ENCODE measurements at places on chromosomes 2 and 18. TPM values are rescaled to one million over a fixed set of nuclear protein-coding genes. Genes with fewer than 3 reads are reported as not detected.

DNA sequence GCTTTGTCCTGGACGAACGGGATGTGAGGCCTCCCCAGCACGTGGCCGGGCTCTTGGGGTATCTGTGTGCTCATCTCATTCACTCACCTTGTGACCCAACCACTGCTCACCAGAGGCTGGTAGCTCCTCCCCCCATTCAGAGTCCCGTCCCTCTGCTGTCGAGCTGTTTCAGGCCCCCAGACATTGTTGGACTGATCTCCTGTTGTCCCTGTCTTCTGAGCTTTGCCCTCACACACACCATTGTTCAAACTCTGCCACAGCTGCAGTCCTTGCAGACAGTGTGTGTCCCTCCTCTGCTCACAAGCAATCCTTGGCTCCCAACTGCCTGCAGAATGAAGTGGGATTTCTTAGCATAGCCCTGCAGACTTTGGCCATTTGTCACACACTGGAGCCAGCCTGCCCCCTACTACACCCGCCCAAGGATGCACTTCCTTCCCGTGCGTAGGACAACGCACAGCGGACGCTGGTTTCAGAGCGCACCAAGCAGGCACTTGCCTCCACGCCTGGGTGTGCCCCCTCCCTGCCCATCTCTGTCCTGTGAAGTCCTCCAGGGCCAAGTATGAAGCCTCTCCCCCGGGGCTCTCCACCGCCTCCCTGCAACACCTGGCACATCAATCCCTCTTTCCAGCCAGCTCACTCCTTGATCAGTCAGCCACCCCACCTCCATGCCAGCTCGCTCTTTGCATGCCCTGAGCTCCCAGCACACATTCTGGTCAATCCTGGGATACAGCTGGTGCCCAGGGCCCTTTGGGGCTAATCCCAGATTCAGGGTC lies 16.5 kb upstream of the PRLH start:
- H3K4me3 ChIP-seq = no peak overlapping the region
- H3K4me1 ChIP-seq = no peaks in the 10 kb centered on the region
- H3K27me3 ChIP-seq = no peaks in the 10 kb centered on the region
- no peak for DNase-seq
- no peaks in the 10 kb centered on the region for H3K36me3 ChIP-seq

The SNRPD1 gene
- 24.5 TPM for total RNA-seq

GRCh38 chr2:128270672-128271596 lies 47.7 kb downstream of the HS6ST1 start:
- H3K27ac ChIP-seq = no peak overlapping the region
- H3K4me1 ChIP-seq = peaks cover 9% of the 10 kb centered on the region
- H3K36me3 ChIP-seq = no peaks in the 10 kb centered on the region
- H3K27me3 ChIP-seq = no peaks in the 10 kb centered on the region
- H3K4me3 ChIP-seq = no peak overlapping the region

DNA sequence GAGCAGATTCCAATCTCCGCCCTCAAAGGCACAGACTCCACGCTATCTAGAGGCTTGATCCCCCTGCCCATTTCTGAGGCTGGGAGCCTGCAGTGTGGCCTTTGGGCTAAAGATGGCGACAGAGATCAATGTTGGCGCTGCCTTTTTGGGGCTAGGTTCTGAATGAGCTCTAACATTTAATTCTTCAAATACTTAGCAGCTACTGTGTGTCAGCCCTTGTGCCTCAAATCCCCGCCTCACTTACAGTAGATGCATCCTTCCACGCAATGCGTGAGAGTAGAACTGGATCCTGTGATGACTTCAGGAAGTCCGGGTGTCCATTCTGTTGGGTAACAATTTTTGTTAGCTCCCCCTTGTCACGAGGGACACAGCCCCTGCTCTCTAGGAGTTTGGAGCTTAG lies 12.4 kb downstream of the IL1F10 start:
- H3K36me3 ChIP-seq = no peaks in the 10 kb centered on the region
- no peak overlapping the region for H3K27ac ChIP-seq
- no peaks in the 10 kb centered on the region for H3K27me3 ChIP-seq

The SLC14A1 gene
- total RNA-seq = 3.6 TPM

The ZSWIM2 gene
- total RNA-seq = not detected

The DOK6 gene
- not detected for total RNA-seq

- DNase-seq = no peak
- no peaks in the 10 kb centered on the region for H3K36me3 ChIP-seq
- H3K4me3 ChIP-seq = no peak overlapping the region
- H3K27me3 ChIP-seq = no peaks in the 10 kb centered on the region
- H3K4me1 ChIP-seq = no peaks in the 10 kb centered on the region
Observed at GRCh38 chr2:830419-831224, 120.0 kb upstream of the SNTG2 start.

DNA sequence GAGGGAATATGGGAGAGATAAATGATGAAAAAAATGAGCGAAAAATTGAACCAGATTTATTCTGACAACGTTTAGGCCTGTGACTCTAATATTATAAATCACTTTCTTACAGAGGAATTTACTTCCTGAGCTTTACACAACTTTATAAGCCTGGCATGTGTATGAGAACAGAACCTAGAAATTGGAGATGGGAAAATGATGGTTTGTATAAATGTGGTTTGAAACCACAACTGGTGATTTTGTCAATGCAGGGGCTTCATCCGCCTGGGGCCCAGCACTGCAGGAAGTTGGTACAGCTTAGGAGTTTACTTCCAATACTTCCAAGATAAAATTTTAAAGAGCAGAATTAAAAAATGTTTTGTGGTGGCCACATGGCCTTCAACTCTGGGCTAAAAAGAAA lies 82.3 kb downstream of the VAPA start:
- no peak for DNase-seq
- no peak overlapping the region for H3K27ac ChIP-seq
- no peaks in the 10 kb centered on the region for H3K36me3 ChIP-seq
- H3K4me3 ChIP-seq = no peak overlapping the region
- no peaks in the 10 kb centered on the region for H3K27me3 ChIP-seq
